Sigmoid colon (tissue), 7 donors: ENCODE measurements at places on chromosomes 16 and 17. TPM values are rescaled to one million over a fixed set of nuclear protein-coding genes. Genes with fewer than 3 reads are reported as not detected.

GRCh38 chr16:86466696-86467406, 43.5 kb upstream of the FOXF1 start:
- peak; percentile 94 for DNase-seq

GRCh38 chr17:63842173-63842539, 329 bp downstream of the SMARCD2 start:
- DNase-seq = peak; percentile 77

- peak; percentile 93 for DNase-seq
Observed at GRCh38 chr16:69848637-69849545, 86.8 kb downstream of the WWP2 start.

GRCh38 chr17:77437017-77437416, 296.2 kb downstream of the SEC14L1 start:
- DNase-seq = peak; percentile 82

DNA sequence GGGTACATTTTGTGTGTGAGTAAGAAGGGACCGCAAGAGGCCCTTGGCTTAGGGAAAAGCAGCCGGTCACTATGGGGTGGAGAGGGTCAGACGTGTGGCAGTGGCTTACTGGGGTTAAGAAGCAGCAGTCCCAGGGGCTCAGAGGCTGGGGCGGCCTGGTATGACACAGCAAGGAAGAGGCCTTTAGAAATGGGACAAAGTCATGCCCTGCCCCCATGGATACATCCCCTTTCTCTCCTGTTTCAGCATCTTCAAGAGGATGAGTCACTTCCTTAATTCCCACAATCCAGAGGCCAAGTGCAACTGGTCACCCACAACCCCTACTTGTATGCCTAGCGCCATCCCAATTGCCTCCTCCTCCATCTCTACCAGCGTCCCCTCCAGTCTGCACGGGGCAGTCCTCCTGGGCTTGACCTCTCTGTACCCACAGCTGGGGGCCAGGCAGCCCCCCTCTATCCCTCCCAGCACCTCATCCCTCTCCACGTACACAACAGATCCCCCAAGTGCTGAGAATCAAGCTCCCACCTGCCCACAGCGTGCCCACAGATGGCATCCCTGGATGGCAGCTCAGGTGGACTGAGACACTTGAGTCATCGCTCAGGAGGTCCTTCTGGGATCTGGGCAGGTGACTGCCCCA, 6.9 kb upstream of the EFTUD2 start:
- no peak for DNase-seq

GRCh38 chr17:64502809-64503208, 3.3 kb downstream of the DDX5 start:
- no peak for DNase-seq

DNA sequence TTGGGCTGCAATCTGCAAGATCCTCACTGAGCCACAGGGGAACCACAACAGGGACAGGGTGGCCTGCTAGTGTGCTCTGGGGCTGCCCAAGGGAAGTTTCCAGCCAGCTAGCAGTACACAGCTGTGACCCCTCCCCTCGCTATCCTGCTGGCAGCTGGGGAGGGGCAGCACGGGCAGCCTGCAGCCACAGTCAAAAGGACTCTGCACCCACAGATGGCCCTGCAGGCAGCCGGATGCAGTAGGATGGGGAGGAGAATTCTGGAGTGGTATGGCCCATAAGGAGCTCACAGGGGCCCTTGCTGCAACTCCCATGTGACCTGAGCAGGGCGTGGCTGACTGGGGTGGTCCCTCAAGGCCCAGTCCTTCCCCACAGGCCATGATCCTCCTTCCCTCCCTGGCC, 74.3 kb downstream of the PLD6 start:
- no peak for DNase-seq

GRCh38 chr16:3640207-3640606, 14.3 kb upstream of the DNASE1 start:
- DNase-seq = no peak

DNA sequence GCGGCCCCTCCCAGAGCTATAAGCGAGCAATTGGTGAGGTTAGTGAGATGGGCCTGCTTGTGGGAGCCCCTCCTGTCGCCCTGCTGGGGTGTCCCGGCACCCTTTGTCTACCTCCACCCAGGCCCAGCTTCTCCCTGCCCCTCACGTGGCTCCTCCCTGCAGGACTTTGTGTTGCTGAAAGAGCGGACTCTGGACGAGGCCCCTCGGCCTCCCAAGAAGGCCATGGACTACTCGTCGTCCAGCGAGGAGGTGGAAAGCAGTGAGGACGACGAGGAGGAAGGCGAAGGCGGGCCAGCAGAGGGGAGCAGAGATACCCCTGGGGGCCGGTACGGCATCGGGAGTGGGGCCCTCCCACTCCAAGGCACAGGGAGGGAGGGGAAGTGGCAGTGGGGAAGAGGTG, 6.1 kb upstream of the C17orf107 start:
- DNase-seq = no peak

DNA sequence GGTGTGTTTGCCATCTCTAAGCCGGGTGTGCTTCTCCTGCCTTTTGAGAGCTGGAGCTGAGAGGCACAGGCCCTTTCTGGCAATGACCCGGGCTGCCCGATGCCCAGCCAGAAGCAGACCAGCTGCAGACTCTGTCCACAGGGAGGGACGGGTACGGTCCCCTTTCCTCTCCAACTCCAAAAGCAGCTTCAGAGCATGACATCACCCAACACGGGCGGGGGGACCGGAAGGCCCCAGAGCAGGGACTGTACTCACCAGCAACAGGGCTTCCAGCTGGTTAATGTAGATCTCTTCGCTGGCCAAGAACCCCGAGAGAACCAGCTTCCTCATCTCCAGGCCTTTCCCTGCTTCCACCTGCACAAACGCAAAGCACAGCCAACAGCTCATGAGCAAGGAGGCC, 79.4 kb downstream of the ABR start:
- no peak for DNase-seq

DNA sequence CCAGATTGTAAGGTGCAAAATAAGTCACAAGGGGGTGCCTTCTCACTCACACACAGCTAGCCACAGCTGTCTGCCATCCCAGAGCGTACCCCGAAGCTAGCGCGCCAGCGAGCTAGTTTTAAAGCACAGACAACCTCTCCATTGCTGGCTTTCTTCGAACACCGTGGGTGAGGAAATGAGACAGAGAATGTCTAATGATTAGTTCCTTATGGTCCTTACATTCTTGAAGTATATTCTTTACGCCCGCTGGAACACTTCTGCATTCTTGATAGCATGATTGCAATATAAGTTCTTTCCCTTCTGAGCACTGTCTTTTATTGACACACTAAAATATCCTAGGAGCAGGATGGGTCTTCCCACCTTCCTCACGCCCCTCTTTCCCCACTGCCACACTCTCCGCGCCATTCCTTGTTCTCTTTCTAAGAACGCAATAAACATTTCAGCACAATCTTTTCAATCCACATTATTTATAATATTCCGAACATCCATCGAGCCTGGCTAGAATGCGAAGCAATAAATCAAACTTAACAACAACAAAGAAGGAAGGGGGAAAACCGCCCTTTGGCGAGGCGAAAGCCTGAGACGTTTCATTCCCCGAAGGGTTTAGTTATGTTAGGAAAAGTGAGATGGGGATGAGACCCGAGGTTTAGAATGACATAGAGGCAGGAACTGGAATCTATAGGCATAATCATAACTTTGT, 251.3 kb downstream of the NTN1 start:
- DNase-seq = no peak

GRCh38 chr16:3878610-3879009, 1.9 kb downstream of the CREBBP start:
- no peak for DNase-seq

DNA sequence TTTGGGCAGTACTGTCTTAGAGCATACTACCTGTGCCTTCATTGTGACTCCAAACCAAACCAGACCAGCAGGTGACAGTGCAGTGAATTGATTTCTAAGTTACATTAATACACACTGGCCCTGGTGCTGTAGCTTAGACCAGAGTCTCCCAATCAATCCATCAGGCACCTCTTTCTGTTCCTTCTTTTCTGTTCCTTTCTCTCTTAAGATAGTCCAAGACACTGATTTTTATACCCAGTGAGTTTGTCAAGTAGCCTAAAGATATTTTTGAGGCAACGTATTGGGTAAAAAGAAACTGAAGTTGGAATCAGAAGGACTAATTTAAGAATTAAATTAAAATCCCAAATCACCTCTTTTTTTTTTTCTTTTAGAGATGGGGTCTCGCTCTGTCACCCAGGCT, 43.1 kb downstream of the ABAT start:
- DNase-seq = no peak

- DNase-seq = no peak
Observed at GRCh38 chr16:88700322-88700635, 5.9 kb downstream of the RNF166 start.

GRCh38 chr16:80569440-80570105, 28.8 kb downstream of the DYNLRB2 start:
- DNase-seq = no peak

- DNase-seq = no peak
Observed at GRCh38 chr16:81680444-81681275, 98.4 kb upstream of the PLCG2 start.

- DNase-seq = peak; percentile 94
Observed at GRCh38 chr17:77451894-77452852, 311.4 kb downstream of the SEC14L1 start.

DNA sequence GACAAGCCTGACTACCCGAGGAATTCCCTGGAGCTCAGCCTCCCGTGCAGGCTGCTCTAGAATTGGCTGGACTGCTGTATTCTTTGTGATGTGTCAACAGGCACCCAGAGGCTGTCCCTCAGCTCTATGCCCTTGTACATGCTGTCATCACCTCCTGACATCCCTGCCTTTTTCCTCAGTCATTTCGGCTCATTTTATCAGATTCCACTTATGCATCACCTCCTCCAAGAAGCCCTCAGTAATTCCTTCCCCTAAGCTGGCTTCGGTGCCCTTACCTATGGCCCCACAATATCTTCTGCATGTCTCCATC, 126.4 kb downstream of the DYNLRB2 start:
- no peak for DNase-seq

DNA sequence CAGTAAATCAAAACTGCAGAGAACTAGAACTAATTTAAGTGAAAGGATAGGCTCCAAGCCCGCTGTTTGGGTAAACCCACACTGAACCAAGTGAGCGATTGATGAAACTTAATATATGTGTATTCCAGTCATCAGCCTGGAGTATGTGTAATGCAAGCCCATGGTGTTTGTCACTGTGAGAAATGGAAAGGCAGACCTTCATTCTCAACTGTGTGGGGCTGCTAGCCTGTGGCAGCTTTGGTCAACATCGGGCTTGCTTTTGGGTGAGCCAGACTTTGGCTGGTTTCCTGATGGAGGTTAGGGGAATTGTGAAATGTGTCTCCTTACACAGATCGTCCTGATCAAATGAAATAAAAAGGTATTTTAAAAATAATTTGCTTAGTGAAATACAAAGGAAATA, 279.9 kb downstream of the IRX3 start:
- DNase-seq = no peak

The KRT17 gene
- total RNA-seq = 1.2 TPM

The NUPR1 gene
- total RNA-seq = 54.3 TPM

The PDP2 gene
- 8.3 TPM for total RNA-seq

The WWOX gene
- total RNA-seq = 36.6 TPM

The USP32 gene
- total RNA-seq = 39.6 TPM

The CLEC18B gene
- total RNA-seq = not detected
